ENCODE measurements at places on chromosomes 13 and 19.
A peak's percentile ranks its signal among the peaks of the same experiment; 100 is the strongest.

GRCh38 chr19:46718157-46718933 lies 1.4 kb upstream of the PRKD2 start:
- peak; percentile 75 for DNase-seq

- no peak for DNase-seq
Measured at GRCh38 chr19:8631425-8631819, 989 bp downstream of the NFILZ start.

- peak; percentile 76 for DNase-seq
Measured at GRCh38 chr19:58227964-58228584, 640 bp upstream of the ZNF544 start.

DNA sequence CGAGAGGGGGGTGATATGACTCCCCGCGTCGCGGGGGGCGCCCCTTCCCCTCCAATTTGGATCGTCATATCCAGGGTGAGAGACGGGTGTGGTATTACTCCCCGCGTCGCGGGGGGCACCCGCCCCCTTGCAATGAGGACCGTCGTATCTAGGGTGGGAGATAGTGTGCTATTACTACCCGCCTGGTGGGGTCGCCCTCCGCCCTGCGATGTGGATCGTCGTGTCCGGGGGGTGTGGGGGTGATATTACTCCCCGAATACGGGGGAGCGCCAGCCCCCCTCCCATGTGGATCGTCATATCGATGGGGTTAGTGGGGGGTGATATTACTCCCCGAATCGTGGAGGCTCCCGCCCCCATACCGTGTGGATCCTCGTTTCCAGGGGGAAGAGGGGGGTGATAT lies 29.2 kb upstream of the RGCC start:
- no peak for DNase-seq

- no peak for DNase-seq
Measured at GRCh38 chr13:104750377-104750776, 1684.2 kb upstream of the SLC10A2 start.

DNA sequence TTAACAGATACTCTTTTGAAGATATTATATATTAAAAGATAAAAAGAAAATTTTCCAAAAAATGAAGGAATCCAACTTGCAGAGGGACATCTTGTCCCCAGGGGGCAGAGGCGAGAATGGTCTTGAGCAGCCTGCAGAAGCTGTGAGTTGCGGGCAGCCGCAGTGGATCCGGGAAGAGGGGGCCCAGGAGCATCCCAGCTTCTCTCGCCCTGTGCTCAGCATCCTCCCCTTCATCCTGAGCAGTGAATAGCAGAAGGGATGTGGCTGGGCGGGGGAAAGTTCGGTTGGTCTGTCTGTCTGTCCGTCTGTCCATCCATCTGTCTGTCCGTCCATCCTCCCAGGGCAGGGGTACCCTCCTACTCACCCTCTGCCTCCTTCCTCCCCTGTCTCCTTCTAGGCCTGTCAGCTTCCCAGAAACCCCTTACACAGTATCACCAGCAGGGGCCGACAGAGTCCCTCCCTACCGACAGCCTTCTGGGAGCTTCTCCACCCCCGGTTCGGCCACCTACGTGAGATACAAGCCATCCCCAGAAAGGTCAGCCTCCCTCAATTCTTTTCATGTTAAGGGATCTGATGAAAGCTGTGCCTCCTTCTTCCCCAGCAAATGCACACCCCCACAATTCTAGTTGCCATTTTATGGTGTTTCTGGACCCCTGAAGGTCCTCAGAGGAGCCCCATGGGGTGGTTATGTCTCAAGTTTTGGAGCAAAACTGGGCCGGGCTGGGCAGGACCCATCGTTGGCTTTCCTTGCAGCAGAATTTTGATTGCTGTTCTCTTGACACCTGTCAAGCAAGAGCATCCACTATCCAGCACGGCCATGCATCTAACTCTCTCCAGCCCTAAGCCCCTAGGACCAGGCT lies 81.6 kb downstream of the DPF1 start:
- DNase-seq = no peak

- no peak for DNase-seq
Measured at GRCh38 chr19:23365222-23365621, 30.0 kb downstream of the ZNF91 start.

DNA sequence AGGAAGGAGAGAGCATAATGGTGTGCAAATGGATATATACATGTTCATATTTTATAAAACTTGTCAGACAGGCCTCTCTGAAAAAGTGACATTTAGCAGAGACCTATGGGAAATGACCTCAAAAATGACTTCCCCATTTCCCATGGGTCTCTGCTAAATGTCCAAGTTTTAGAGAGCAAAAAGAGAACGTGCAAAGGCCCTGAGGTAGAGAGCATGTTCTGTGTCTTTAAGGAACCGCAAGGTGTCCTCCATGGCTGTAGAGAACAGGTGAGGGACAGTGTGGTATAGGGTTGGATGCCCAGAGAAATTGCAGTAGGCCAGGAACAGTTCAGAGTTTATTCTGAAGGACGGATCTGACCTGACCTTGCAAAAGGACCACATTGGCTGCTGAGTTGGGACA lies 113.2 kb upstream of the RNF113B start:
- no peak for DNase-seq

GRCh38 chr19:7545300-7545699 lies 9.8 kb downstream of the PNPLA6 start:
- DNase-seq = no peak

GRCh38 chr19:5110546-5110945 lies 141.6 kb downstream of the KDM4B start:
- no peak for DNase-seq

DNA sequence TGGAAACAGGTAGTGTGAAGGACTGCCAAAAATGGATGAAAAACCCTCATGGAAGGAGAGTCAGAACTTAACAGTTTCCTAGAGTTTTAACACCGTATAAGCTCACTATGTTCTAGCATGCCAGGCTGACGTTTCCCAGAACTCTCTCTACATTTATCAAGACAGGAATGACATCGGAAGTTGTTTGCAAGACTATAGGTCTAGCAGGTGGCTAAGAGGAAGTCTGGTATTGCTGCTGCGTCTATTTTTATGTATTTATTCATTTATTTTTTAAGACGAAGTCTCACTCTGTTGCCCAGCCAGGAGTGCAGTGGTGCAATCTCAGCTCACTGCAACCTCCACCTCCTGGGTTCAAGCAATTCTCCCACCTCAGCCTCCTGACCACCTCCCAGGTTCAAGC lies 20.5 kb upstream of the ARL11 start:
- no peak for DNase-seq

DNA sequence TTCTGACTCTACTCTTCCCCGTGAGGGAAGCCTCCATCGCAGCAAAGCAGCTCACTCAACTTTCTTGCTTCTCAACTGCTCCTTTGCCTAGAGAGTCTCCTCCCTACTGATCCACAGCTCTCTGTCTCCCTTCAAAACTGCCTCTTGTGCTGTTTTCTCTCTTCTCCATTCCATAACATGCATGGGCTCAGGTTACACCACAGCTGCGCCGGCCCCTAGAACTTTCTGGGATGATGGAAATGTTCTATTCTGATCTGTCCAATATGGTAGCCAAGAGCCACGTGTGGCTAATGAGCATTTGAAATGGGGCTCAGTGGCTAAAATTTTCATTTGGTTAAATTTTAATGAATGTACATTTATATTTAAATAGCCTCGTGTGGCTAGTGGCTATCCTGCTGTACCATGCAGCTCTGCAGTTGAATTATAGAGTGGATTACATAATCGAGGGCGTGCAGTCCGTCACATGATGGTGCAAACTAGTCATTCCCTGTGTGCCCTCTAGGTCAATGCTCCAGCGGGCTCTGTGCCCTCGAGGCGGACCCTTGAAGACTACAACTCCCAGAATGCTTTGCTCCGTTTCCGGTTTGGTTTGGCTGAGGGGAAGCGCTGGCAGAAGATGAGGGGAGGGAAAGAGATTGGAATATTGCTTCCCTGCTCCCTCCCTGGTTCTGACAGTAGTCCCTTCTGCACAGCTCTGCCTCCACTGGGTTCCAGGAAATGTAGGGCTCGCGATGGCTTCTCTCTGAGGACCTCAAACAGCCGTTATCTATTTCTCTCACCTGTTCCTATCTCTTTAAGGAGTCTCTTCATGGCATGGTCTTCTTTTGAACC lies 109.8 kb downstream of the CACNA1A start:
- DNase-seq = no peak

- no peak for DNase-seq
Measured at GRCh38 chr19:810077-810855, 11.5 kb downstream of the PLPPR3 start.

DNA sequence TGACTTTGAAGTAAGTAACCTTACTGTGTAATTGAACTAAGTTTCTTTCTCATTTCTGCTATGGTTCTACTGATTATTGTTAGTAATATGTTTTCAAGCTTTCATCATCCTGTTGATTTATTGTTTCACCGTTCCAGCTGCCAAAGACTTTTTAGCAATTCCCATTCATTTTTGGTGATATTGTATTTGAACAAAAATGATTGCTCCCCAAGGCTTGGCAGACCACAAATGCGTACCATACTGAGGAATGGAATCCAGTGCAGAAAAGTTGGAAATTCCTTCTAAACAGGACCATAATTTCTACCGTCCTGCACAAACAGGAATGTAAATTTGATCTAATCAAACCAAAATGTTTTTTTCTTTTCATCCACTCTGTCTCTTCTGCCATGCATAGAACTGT lies 10.7 kb downstream of the EPSTI1 start:
- DNase-seq = no peak

GRCh38 chr19:329876-330275 lies 14.7 kb downstream of the MIER2 start:
- no peak for DNase-seq
